Dorsolateral prefrontal cortex (tissue), 122 donors: ENCODE measurements at places on chromosomes 3 and 15.

GRCh38 chr3:148366743-148367410 is 330.8 kb upstream of the AGTR1 start:
- DNase-seq = no peak

GRCh38 chr3:30007668-30008067 is 598.7 kb upstream of the TGFBR2 start:
- DNase-seq = no peak

GRCh38 chr15:67026610-67026967 is 38.8 kb upstream of the SMAD3 start:
- DNase-seq = no peak

DNA sequence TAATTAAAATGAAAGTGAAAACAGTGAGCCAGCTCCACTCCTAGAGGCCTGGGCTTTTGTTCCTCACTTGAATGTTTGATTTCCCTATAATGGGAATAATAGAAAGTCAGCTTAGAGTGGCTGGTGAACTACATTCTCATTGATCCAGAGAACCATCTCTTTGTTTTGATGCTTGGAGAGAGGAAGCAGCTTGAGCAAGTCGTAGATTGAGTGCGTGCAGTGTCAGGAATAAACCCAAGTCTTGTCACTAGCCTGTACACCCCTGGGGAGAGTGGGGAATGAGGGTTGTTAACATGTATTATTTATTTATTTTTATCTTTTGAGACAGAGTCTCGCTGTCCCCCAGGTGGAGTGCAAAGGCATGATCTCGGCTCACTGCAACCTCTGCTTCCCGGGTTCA is 885 bp upstream of the LSG1 start:
- DNase-seq = no peak
